Chondrocyte (in vitro differentiated cells): ENCODE measurements at places on chromosomes 3 and 15. TPM values are rescaled to one million over a fixed set of nuclear protein-coding genes. Genes with fewer than 3 reads are reported as not detected.

The SAMMSON gene
- 0.39 TPM in 1 of 3 replicates, not detected in the others for total RNA-seq

The RBPMS2 gene
- 1.8 to 6.0 TPM (median 4.7 TPM) in 3 replicates for total RNA-seq

The ZNF660 gene
- total RNA-seq, result 5.3 to 9.4 TPM (median 5.4 TPM) in 3 replicates

The KBTBD13 gene
- not detected in 3 replicates for total RNA-seq

The SLC12A1 gene
- total RNA-seq, result not detected in 3 replicates

DNA sequence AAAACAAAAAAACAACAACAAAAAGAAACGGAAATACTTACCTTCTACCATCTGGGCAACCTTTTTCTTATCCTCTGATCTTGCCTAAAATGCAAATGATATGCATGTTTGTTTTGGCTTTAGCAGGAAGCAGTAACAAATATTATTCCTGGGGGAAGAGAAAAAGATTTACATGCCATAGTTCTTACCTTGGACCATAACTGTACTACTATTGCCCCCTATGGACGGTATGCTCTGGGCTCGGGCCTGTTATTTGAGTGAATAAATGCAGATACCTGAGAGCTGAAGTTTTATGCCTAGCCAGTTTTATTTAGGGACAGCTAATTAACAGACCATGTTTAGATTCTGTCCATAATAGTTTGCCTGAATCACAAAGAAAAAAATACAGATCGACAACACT lies 12.6 kb upstream of the STARD5 start:
- peaks cover 39% of the 10 kb centered on the region for H3K4me1 ChIP-seq
- no peaks in the 10 kb centered on the region for H3K27me3 ChIP-seq
- no peak for DNase-seq
- peaks cover 2% of the 10 kb centered on the region for H3K36me3 ChIP-seq
- H3K4me3 ChIP-seq, result no peak overlapping the region
- no peak overlapping the region for H3K27ac ChIP-seq

- H3K36me3 ChIP-seq, result no peaks in the 10 kb centered on the region
- no peak for DNase-seq
- no peak overlapping the region for H3K4me3 ChIP-seq
- H3K4me1 ChIP-seq, result no peaks in the 10 kb centered on the region
Observed at GRCh38 chr15:47398132-47398531, 319.2 kb upstream of the SEMA6D start.

- no peak overlapping the region for H3K4me3 ChIP-seq
- no peaks in the 10 kb centered on the region for H3K4me1 ChIP-seq
- no peak for DNase-seq
- no peaks in the 10 kb centered on the region for H3K27me3 ChIP-seq
- peaks cover 14% of the 10 kb centered on the region for H3K36me3 ChIP-seq
Observed at GRCh38 chr3:110871869-110872268, 199.7 kb upstream of the NECTIN3 start.

DNA sequence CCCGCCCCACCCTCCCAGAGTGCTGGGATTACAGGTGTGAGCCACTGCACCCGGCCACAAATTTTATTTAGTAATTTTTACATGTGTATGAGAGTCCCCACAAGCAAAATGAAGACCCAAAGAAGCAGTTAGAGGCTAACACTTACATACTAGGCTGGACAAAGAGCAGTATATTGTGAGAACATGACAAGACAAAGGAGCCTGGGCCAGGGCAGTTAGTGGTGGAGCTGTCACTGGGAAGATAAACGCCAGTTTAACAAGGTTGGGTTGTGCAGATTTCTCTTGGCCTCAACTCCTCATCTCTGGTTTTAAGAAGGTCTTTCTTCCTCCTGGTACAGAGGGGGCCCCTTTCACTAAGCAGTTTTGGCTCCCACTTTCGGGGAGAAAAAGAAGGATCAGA lies 19.9 kb upstream of the FAM174B start:
- no peak for DNase-seq
- no peak overlapping the region for H3K27ac ChIP-seq
- H3K4me3 ChIP-seq, result no peak overlapping the region
- H3K27me3 ChIP-seq, result peaks cover 14% of the 10 kb centered on the region
- peaks cover 4% of the 10 kb centered on the region for H3K4me1 ChIP-seq
- H3K36me3 ChIP-seq, result no peaks in the 10 kb centered on the region

GRCh38 chr3:167114619-167115018 lies 265.5 kb downstream of the ZBBX start:
- no peak for DNase-seq
- no peak overlapping the region for H3K4me3 ChIP-seq
- no peaks in the 10 kb centered on the region for H3K27me3 ChIP-seq
- no peaks in the 10 kb centered on the region for H3K36me3 ChIP-seq
- no peaks in the 10 kb centered on the region for H3K4me1 ChIP-seq

DNA sequence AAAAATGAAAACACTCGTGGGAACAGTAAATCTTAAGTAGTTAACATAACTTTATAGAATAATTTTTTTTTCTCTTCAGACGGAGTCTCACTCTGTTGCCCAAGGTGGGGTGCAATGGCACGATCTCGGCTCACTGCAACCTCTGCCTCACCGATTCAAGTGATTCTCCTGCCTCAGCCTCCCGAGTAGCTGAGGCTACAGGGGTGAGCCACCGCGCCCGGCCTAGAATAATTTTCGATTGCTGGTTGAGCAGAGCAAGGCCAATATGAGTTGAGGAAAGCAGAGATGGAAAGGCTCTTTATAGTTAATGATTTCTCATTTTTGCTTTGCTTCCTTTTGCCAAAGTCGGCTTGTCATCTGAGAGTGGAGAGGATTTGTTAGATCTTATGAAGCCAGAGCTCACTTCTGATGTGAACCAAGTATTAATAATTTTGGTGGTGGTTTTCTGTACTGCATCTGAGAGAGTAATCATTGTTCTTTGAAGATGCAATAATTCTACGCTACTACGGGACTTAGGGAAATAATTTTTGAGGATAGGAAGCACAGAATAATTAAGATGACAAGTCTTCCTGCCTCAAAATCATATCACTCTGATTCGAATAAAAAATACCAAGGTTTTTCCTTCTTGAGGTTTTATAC lies 1.6 kb upstream of the GOLM2 start:
- no peak for DNase-seq
- H3K4me1 ChIP-seq, result peaks cover 32% of the 10 kb centered on the region
- no peaks in the 10 kb centered on the region for H3K27me3 ChIP-seq
- peak overlapping the region; percentile 91 for H3K4me3 ChIP-seq
- no peaks in the 10 kb centered on the region for H3K36me3 ChIP-seq

DNA sequence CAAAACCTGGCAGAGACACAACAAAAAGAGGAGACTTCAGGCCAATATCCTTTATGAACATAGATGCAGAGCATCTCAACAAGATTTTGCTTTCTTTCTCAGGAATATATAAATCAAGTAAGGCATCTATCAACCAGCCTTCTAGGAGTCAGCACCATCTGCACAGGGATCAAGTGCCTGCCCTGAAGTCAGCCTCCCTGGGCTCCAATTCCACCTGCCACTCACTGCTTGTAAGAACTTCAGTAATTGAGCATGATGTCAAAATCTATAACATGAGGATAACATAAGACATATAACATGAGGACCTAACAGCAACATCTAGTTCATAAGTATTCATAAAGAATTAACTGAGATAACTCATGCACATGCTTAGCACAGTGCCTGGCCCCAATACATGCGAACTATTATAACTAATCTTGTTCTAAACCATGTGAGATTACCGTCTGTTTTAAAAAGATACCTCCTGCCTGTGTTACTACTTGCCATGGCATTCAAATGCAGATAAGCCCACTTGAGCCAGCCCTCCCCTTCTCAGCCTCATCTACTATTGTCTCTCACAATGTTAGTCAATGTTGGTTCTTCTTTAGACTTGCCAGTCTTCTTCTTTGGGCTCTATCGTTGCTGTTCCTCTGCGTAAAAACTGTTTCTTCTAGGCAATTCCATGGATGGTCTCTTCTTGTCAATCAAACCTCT lies 91.6 kb downstream of the PLD1 start:
- H3K27ac ChIP-seq, result no peak overlapping the region
- no peaks in the 10 kb centered on the region for H3K4me1 ChIP-seq
- no peak overlapping the region for H3K4me3 ChIP-seq
- H3K36me3 ChIP-seq, result peaks cover 45% of the 10 kb centered on the region
- H3K27me3 ChIP-seq, result no peaks in the 10 kb centered on the region

DNA sequence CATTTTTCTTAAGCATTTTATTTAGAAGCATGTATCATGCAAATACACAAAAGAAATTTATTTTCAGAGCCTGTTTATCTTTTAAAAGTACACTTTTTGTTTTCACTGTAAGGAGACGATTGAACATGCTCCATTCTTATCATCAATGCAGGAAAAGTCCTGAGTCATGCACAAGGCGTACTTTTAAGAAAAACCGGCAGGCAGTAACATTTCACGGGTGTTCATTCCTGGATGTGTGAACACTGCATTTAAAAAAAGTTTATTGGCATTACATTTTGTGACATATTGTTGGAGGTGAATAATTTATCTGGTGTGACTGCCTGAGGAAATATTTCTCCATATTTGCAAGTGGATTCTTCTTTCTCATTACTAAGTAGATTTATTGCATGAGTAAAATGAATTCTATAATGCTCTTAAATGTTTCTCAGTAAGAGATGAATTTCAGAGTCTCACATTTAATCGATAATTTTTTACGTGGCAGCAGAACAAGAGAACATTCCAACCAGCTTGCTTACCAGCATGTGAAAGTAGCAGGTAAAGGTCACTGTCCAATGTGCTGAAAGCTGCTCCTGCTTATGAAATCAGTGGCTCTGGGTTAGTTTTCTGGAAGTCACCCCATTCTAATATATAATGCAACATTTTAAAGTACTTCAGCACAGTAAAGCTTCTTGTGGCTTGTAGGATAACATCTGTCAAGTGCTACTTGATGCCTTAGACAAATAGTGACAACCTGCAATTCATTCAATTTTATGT lies 87.0 kb downstream of the SV2B start:
- no peaks in the 10 kb centered on the region for H3K4me1 ChIP-seq
- H3K36me3 ChIP-seq, result no peaks in the 10 kb centered on the region
- no peak overlapping the region for H3K4me3 ChIP-seq

DNA sequence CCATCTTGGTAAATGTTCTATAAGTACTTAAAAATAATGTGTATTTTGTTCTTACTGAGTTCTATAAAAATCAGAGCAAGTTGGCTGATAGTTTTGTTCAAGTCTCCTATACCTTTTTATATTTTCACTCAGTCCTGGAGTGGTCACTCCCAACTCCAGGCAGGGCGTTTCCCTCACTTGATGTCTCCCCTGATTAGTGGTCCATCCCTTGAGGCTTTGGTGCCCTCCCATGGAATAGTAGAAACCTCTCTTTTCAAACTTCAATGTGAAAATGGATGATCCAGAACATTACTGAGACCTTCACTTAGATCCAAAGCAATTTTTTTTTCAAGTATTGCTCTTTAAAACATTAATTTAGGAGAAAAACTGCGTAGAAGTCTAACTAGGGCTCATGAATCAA lies 25.0 kb upstream of the SCN10A start:
- no peaks in the 10 kb centered on the region for H3K4me1 ChIP-seq
- H3K27me3 ChIP-seq, result peaks cover 30% of the 10 kb centered on the region
- H3K27ac ChIP-seq, result no peak overlapping the region
- no peak for DNase-seq
- no peak overlapping the region for H3K4me3 ChIP-seq

GRCh38 chr3:111325160-111325718 lies 216.8 kb upstream of the CD96 start:
- H3K4me3 ChIP-seq, result no peak overlapping the region
- no peaks in the 10 kb centered on the region for H3K36me3 ChIP-seq
- H3K4me1 ChIP-seq, result peaks cover 15% of the 10 kb centered on the region
- DNase-seq, result no peak

- H3K4me3 ChIP-seq, result no peak overlapping the region
- peaks cover 4% of the 10 kb centered on the region for H3K36me3 ChIP-seq
- H3K27ac ChIP-seq, result no peak overlapping the region
- no peak for DNase-seq
- no peaks in the 10 kb centered on the region for H3K27me3 ChIP-seq
Observed at GRCh38 chr3:186998937-186999368, 68.6 kb downstream of the ST6GAL1 start.

DNA sequence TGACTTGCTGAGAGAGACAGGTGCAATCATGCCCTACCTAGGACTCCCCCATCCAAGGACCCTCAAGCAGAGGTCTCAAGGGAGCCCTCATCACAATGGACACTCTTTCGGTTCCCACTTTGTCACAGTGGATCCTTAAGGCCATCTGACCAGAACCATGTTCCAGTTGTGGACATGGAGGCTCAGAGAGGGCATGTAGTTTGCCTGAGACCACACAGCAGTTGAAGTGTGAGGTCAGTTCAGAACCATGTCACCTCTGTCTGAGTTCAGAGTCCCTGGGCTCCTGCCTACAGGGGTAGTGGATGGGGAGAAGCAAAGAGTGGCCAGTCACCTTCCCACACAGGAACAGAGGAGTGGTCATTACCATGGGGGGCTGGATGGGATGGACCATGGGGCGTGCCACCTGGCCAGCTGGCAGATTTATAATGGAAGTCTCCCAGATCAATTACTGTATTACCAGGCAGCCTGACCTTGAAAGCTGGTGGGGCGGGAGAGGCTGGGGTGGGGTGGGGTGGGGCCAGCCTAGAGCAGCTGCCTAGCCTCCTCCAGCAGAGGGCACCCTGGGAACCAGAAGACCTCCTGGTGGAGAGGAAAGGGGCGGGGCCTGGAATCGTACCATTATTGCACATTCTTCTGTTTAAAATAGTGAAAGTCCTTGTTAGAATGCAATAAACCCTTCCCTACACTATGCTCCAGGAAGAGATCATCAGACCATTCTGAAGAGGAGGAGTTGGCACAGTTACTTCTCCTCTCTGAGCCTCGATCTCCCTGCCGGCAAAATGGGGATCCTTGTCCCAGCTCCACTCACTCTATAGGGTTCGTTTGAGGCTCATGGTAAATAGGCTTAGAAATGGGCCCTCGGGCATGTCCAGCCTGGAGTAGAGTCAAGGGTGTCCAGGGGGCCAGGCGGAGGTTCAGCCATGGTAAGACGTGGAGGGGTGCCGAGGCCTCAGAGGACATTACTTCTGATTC lies 26.9 kb upstream of the LINGO1 start:
- no peak overlapping the region for H3K4me3 ChIP-seq
- H3K36me3 ChIP-seq, result no peaks in the 10 kb centered on the region
- no peak overlapping the region for H3K27ac ChIP-seq
- H3K27me3 ChIP-seq, result peaks cover 29% of the 10 kb centered on the region

DNA sequence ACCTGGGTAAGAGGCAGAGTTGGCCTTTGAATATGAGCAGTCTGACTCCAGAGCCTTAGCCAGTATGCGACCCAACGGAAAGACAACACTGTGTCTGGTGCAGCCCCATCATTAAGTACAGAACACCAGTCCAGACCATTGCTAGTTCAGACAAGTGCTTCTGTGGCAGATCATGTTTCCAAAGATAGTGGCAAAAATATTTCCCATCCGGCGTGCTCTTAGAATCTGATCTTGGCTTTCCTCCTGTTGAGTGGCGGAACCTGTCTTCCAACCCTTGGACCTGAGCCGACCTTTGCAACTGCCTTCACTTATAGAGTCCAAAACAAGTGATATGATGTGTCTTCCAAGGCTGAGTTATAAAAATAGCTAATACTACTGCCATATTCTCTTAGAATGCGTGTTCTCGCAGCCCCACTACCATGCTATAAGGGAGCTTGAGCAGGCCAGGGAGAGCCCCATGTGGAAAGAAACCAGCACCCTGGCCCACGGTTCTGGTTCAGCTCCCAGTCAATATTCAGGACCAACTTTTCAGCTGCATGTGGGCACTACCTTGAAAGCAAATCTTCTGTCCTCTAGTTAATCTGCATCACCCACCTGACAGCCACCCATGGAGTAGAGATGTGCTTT lies 322.4 kb upstream of the SLCO3A1 start:
- H3K4me1 ChIP-seq, result peaks cover 3% of the 10 kb centered on the region
- peaks cover 3% of the 10 kb centered on the region for H3K27me3 ChIP-seq
- H3K36me3 ChIP-seq, result no peaks in the 10 kb centered on the region
- no peak overlapping the region for H3K4me3 ChIP-seq
- H3K27ac ChIP-seq, result no peak overlapping the region
- DNase-seq, result no peak
